OCI-M1 (cell line): ENCODE measurements at places on chromosomes 7 and 10.
A peak's percentile ranks its signal among the peaks of the same experiment; 100 is the strongest.

- DNase-seq: peak; percentile 8
These were observed 381.8 kb upstream of the SORCS1 start for GRCh38 chr10:107546284-107546683.

DNA sequence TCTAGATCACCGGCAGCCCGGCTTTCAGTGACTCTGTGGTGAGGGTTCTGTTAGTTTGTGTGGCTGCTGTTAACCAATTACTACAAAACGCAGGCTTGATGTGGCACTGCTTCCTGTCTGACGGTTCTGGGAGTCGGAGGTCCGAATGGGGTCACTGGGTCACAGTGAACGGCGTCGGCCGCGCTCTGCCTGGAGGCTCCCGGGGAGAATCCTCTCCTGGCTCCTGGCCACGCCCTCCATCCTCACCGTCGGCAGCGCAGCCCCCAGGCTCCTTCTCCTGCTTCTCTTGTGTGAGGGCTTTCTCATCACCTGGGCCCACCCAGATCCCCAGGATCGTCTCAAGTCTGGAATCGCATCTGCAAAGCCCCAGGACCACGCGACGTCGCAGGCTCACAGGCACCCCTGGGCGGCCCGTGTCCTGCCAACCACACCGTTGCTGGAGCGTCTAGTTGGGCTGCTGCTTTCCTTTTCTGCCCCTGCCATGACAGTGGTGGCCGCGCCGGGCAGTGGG, 31.8 kb upstream of the NKX6-2 start:
- no peak for DNase-seq

DNA sequence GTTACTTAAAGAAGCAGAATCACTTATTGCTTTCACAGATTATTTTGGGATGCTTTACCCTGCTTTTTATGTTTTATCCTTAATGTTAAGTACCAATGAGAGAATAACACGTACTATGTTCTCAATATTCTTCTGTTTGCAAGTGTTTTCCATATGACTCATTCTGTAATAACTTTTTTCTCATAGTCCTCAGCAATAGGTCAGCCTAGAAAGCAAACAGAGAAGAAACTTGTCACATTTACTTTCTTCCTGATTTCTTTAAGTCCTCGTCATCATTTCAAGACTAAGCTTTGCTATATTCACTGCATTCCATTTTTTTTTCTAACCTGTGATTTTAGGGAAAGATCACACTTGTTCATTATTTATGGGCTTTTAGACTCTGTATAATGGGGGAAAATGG, 6.8 kb upstream of the AGR2 start:
- DNase-seq: no peak

GRCh38 chr10:48364659-48365405, 58.4 kb downstream of the MAPK8 start:
- DNase-seq: peak; percentile 47

- DNase-seq: no peak
These were observed 89.3 kb downstream of the NPY start for GRCh38 chr7:24372961-24373955.

- DNase-seq: no peak
These were observed 587.5 kb upstream of the MGMT start for GRCh38 chr10:128879441-128880140.

GRCh38 chr7:129295015-129295423, 70.2 kb downstream of the AHCYL2 start:
- no peak for DNase-seq
